ENCODE measurements at places on chromosomes 13 and 19. TPM values are rescaled to one million over a fixed set of nuclear protein-coding genes. Genes with fewer than 3 reads are reported as not detected.

GIPR gene
- total RNA-seq: 0.07 TPM

NOTCH3 gene
- total RNA-seq: 0.13 TPM

ZNF418 gene
- not detected for total RNA-seq

CCL25 gene
- total RNA-seq: not detected

RFPL4AL1 gene
- total RNA-seq: not detected

NLRP9 gene
- not detected for total RNA-seq

ZIC2 gene
- 2.4 TPM for total RNA-seq
